ENCODE measurements at places on chromosomes 16 and 17.

GRCh38 chr17:28878981-28879380 is 18.6 kb downstream of the FLOT2 start:
- no peak for DNase-seq

DNA sequence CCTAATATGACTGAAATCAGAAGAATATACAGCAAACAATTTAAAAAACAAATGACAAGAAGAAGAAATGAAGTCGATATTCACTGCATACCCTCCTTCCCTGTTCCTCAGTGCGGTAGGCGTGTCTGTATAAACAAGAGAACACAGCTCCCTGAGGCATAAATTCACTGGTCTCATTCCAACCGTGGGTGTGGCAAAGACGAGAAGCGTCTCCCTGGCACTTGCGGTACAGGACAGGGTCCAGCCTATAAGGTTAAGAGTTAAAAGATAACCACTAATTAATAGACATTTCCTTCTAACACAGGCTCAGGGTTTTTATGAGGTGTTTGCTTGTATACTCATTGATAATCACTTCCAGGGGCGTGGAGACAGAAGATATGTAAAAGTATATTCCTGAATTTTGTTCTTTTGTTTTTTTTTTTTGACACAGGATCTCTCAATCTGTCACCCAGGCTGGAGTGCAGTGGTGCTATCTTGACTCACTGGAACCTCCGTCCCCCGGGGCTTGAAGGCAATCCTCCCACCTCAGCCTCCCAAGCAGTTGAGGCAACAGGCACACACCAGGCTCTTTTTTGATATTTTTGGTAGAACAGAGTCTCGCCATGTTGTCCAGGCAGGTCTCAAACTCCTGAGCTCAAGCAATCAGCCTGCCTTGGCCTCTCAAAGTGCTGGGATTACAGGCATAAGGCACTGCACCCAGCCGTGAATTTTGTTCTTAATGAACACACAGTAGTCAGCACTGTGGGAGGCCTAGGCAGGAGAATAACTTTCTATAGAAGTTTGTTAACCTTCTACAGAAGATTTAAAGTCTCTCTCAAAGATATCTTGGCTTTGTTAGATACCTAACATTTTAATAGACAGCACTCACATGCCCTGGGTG is 59.1 kb upstream of the CLEC18B start:
- no peak for DNase-seq

GRCh38 chr16:4613636-4614570 is 785 bp downstream of the UBALD1 start:
- DNase-seq, result peak; percentile 71

DNA sequence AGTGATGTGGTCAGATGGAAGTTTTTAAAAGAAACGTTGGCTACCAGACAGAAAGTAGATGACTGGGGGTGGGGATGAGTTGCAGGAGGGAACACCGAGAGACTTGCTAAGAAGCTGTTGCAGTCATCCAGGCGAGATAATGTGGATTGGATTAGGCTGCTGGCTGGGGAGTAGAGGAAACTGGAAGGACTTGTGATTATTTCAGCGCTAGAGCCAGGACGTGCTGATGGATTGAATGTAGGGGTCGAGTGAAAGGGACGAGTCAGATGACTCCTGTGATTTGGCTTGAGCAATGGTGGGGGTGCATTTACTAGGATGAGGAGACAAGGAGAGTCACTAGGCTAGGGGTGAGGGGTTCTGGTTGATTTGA is 88.5 kb downstream of the CLEC16A start:
- no peak for DNase-seq

- DNase-seq, result no peak
These were observed 502.9 kb downstream of the GRIN2A start for GRCh38 chr16:9679213-9679767.

DNA sequence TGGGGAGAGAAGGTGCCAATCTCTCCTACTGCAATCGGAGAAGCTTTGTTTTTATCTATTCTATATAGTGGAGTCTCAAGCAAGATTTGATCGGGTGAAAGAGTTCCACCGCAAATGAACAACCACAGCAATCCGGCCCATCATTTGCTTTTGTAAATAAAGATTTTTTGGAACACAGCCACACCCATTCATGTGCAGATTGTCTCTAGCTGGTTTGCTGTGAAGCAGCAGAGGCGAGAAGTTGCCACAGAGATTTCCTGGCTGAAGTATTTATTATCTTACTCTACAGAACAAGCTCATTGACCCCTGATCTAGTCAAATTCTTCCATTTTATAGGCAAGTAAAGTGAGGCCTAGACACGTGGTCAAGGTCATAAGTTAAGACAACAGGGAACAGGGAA is 195.5 kb upstream of the TNRC6C start:
- DNase-seq, result no peak

- DNase-seq, result no peak
These were observed 5.8 kb upstream of the TRAF4 start for GRCh38 chr17:28737770-28738679.

DNA sequence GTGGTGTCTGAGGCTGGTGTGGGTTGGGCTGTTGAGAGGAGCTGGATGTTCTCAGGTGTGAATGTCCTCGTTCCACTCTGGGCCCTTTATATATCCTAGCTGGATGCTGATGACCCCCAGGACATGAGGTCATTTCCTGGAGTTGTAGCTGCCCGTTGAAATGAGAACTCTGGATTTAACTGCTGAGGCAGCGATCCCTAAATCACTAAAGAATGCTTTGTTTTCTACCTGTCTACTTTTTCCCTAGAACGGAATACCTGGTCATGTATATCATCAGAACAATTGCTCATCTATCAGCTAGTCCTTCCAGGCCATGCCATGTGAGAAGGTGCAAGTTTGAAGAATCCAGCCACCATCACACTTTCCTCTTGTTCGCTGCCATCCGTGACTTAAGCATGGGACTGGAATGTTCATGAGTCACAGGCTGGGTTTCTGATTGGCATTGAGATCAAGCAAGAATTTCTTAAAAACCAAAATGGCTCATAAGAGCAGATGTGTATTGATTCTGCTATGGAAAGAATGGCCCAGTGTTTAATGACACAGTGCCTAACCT is at the start of gene KRTAP2-3:
TSS of gene KRTAP2-3 (minus strand) at position 63 of the 553 bp plus-strand sequence. CDS start 64 bp downstream, outside the sequence.
- no peak for DNase-seq

- no peak for DNase-seq
These were observed 33.4 kb upstream of the TBX2 start for GRCh38 chr17:61366076-61366714.

DNA sequence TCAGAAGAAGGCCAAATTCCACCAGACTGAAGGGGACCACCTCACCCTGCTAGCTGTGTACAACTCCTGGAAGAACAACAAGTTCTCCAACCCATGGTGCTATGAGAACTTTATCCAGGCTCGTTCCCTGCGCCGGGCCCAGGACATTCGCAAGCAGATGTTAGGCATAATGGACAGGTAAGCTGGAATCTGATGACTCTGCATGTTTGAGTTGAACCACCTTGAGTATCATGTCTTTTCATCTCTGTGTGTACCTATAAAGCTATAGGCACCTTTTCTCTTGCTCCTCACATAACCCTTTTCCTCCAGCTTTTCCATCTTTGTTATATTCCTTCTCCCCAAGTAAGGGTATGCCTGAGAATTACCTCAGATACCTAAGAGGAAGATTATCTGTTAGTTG is 24.8 kb downstream of the ETV4 start:
- DNase-seq, result no peak

- DNase-seq, result no peak
These were observed 13.2 kb downstream of the FLCN start for GRCh38 chr17:17223736-17224135.

- DNase-seq, result no peak
These were observed 1115.8 kb upstream of the RBFOX1 start for GRCh38 chr16:6216836-6217235.

- no peak for DNase-seq
These were observed 20.9 kb downstream of the ABR start for GRCh38 chr17:1158879-1159278.

DNA sequence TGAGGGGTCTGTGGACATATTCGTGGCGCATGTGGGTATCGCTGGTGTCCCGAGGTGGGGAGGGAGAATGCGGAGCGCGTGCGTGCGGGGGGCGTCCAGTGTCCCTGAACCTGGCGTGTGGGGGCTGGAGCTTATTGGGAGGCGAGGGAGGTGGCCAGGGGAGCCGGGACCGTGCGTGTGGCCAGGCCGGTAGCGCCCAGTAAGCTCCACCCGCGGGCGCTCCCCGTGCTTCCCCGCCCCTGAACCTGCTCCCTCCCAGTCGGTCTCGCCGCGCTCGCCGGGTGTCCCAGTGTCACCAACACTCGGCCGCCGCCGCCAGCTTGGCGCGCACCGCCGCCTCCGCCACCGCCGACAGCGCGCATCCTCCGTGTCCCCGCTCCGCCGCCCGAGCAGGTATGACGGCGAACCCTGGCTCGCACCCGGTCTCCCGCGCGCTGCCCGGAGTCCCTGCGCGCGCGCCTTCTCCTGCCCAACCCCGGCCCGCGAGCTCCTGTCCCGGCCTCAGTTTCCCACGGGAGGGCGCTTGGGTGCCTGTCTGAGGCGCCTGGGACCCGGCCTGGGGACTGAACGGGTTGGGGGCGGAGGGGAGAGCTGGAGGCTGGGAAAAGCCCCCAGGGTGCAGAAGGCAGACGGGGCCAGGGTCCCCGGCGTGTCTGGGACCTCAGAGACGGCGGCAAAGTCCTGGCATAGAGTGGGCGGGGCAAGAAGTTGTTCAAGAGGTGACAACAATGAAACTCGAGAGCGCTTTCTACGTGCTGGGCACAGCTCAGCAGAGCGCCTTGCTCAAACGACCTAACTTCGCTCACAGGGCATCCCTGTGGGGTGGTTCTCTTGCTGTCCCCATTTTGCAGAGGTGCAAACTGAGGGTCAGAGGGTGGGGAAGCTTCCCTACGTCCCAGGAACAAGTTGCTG is at the start of gene SCNN1B:
TSS of gene SCNN1B (plus strand) at position 258 of the 912 bp plus-strand sequence. CDS start 46,298 bp downstream, outside the sequence.
- DNase-seq, result no peak

GRCh38 chr17:68085771-68086381 is 50.3 kb downstream of the KPNA2 start:
- DNase-seq, result peak; percentile 57

DNA sequence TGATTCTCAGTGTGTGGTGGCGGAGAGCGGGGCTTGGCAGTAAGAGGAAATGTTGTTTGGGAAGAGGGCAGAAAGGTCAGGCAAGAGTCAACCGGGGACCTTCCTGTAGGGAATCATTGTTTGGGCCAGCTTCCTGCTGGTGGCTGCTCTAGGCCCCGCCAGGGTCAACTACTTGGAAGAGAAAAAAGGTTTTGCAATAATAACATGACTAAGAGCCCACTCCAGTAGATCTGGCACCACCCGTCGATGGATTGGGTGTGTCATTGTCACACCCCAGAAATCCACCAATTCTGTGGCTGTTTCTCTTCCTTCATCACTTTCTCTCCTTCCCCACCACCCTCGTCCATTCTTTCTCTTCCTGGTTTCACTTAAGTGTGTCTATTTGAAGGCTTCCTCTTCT is 4.2 kb upstream of the KRT24 start:
- DNase-seq, result no peak

- DNase-seq, result no peak
These were observed 7.1 kb upstream of the SOX9 start for GRCh38 chr17:72113751-72114150.

- DNase-seq, result no peak
These were observed 170.8 kb upstream of the ASIC2 start for GRCh38 chr17:33463887-33464286.

GRCh38 chr17:74822939-74823367 is 36.7 kb downstream of the GRIN2C start:
- no peak for DNase-seq

- DNase-seq, result no peak
These were observed 29.9 kb downstream of the AXIN1 start for GRCh38 chr16:322476-323143.

- DNase-seq, result no peak
These were observed 3.3 kb upstream of the STARD3 start for GRCh38 chr17:39633570-39634183.

- DNase-seq, result peak; percentile 91
These were observed 3.6 kb downstream of the PIEZO1 start for GRCh38 chr16:88781140-88782077.

DNA sequence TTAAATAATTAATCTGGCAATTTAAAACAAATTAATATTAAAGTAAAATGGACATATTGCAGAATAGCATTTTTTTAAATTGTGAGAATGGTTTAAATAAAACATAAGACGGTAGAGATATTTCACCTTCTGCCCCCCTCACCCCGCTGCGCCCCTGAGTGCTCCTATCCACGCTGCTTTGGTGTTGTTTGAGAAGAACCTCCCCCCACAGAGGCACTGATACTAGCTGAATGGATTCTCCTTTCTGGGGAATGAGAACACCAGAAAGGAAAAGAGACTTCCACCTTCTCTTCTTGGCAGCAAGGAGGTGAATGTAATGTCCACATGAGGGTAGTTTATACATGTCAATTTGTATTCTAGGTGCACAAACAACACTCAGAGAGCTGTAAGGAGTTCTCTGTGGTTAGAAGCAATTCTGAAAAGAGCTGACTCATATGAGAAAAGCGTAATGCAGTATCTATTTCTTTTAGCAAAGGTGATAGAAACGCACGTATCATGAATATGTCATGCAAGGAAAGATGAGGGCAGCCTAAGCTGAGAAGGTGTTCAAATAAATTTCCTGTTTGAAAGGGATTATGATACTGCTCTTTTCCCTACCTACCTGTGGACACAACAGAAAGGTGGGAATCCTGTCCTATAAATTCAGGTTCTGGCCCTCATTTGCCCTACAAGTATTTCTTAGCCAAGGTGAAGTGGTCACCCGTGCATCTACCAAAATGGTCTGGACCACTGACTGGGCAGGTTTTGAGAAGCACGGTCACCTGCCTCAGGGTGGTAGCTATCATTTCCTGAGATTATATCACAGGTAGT is 126.9 kb downstream of the PARN start:
- no peak for DNase-seq

DNA sequence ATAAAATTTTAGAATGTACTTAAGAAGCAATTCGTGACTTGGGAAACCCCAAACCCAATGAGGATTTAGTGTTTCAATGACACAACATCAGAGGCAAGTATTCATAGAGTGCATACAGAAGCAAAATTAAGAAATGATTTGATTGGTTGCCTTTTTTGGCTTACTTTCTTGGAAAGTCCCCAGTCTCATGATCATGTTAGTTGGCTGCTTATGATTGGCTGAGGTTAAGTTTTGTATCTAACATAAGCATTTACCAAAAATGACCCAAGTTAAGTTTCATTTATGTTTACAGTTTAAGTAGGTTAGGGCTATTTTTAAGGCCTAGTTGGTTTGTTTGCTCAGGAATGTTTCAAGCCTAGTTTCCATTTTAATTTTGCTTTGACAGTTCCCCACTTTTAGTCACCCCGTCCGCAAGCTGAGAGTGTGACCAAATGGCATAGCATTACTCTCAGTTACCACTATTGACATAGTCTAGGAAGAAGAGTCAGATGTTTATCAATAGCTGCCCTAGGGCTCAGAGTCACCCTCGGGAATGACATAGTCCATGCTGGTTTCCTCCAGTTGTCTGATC is 36.2 kb downstream of the DGKE start:
- no peak for DNase-seq

GRCh38 chr17:44865931-44866330 is 18.2 kb downstream of the HIGD1B start:
- no peak for DNase-seq

- no peak for DNase-seq
These were observed 36.8 kb downstream of the CBFA2T3 start for GRCh38 chr16:88939972-88940861.

- DNase-seq, result no peak
These were observed at the start of gene MSLN for GRCh38 chr16:760545-761343. TSS of gene MSLN (plus strand) at chr16:760734. CDS start at chr16:762681, 1,947 bp downstream.
